ENCODE measurements at places on chromosomes 16 and 17.

- DNase-seq, result no peak
Measured at GRCh38 chr17:74712756-74713155, at the start of gene CD300LF. TSS of gene CD300LF (minus strand) at chr17:74712923. CDS start at chr17:74712866, 57 bp downstream.

DNA sequence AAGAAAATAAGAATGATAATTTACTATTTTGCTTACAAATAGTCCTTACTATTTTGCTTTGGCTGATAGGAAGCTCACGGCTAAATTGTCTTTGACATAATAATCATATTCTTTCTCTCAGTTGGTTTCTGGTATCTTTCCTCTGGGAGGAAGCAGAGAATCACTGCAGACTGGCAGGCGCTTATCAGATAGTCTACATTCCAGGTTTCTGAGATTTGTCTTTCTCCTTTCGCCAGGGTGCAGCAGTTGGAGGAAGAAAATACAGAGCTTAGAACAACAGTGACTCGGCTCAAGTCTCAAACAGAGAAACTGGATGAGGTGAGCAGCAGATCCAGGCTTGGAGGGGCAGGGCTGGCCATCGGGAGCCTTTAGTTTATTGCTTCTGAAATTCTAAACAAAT lies 136.1 kb downstream of the RAB11FIP4 start:
- DNase-seq, result no peak

DNA sequence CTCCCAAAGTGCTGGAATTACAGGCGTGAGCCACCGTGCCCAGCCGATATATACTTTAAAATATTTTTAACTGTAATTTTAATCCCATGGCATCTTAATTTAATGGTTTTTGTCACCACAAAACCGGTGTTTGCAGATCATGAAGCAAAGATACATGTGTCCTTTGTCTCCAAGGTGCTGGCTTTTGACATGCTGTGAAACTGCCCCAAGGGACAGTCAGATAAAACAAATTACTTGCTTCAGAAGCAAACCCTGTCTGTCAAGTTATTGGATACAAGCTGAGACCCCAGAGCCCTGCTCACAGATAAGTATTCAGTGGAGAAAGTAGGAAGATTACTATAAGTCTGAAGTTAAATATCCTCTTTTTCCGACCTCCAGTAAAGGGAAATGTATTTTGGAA lies 39.8 kb downstream of the ARL4D start:
- DNase-seq, result no peak

GRCh38 chr17:73921306-73921705 lies 277.1 kb upstream of the SDK2 start:
- DNase-seq, result no peak

All from activated CD4-positive, CD25-positive, alpha-beta regulatory T cell (primary cell).